ENCODE measurements at places on chromosomes 3 and 15.

DNA sequence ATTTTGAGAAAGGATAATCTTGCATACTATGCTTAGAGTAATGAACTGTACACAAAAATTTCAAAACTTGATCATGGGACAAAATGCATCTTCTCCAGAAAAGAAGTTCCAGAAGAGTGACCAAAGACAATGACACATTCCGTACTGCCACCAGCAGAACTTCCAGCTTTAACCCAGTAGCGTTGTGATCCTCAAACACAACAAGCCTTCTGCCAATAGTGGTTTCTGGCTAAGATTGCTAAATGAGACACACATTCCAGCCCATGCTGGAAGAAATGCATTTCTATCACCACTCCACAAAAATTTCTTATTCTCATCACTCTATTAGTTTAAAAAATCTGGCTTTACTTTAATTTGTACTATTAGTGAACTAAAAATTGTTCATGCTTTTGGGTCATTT is 334.9 kb downstream of the TBC1D5 start:
- DNase-seq = no peak

DNA sequence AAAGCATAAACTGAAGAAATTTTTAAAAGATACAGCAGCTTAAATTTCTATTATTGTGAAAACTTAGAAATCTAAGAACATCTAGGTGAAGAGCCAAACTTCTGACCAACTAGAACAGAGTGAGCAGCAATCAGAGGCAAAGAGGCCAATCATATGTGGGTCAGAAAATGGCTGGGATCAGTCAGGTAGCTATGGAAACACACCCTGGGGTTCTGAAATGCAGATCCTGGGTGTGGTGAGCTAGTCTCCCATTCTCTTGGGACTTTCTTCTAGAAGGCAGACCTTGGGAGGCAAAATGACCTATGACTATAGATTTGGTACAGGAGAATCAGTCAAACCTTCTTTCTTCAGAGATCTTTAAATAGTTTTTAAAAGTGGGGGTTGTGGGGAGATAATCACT is 385.8 kb downstream of the TBC1D5 start:
- DNase-seq = no peak

GRCh38 chr3:105564546-105565288 is 198.0 kb downstream of the ALCAM start:
- DNase-seq = no peak

- no peak for DNase-seq
These were observed 6.6 kb upstream of the MUC4 start for GRCh38 chr3:195818301-195818700.

- DNase-seq = no peak
These were observed 119.3 kb upstream of the NR2E3 start for GRCh38 chr15:71691081-71691457.

- no peak for DNase-seq
These were observed 512.3 kb downstream of the EDEM1 start for GRCh38 chr3:5699811-5700210.

- no peak for DNase-seq
These were observed 74.2 kb upstream of the FNDC3B start for GRCh38 chr3:171965067-171965712.

- DNase-seq = no peak
These were observed 114.7 kb upstream of the FRMD4B start for GRCh38 chr3:69500604-69501003.

GRCh38 chr3:84692261-84692660 is 266.5 kb upstream of the CADM2 start:
- DNase-seq = no peak

- peak; percentile 10 for DNase-seq
These were observed 119.0 kb downstream of the BBX start for GRCh38 chr3:107641572-107642307.

- DNase-seq = no peak
These were observed 30.2 kb downstream of the TM2D3 start for GRCh38 chr15:101621961-101622360.

DNA sequence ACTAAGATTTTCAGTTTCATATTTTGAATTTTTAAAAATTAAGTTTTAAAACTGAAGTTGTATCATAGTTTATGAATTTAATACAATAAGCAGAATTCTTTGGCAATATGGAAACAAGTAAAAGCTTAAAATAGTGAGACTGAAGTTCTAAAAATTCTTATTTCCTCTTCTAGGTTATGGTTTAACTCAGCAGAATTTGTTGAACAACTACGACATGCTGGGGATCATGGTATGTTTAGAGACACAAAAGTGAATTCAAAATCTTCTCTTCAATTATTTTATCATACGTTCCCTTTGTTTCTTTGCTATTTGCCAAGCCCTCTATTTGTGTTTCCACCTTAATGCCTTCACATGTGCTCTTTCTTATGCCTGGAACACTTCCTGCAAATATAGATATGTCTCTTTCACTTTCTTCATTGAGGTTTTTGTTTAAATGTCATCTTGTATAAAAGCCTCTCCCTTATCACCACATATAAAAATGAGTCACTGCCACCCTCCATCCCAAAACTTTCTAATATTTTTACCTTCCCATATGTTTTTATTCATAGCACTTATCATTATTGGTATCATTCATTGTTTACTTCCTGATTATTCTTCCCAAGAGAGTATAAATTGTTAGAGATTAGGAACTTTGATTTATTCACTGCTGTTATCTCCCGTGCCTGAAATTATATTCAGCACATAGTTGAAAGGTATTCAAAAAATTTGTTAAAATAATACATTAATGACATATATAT is 6.4 kb downstream of the SUCNR1 start:
- no peak for DNase-seq

GRCh38 chr3:189188466-189188865 is 16.7 kb downstream of the TPRG1 start:
- no peak for DNase-seq

DNA sequence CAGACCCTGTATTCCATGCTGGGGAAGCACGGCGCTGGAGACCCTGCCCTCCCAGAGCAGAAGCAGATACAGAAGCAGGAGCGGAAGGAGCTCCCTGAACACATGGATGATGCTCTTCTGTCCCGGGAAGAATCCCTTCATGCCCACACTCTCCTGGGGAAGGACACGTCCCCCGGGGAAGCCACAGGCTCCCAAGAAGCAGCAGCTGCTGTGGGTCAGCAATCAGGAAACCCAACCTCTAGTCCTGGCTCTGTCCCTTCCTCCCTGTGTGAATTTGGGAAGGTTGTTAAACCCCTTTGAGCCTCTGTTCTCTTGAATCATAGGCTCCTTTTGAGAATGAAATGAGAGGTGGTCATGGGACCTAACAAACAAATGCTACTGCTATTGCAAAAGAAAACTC is 176.2 kb upstream of the TPM1 start:
- DNase-seq = no peak

GRCh38 chr15:47731230-47731629 is 13.9 kb downstream of the SEMA6D start:
- DNase-seq = no peak

- DNase-seq = no peak
These were observed 463.3 kb upstream of the CCDC54 start for GRCh38 chr3:106913966-106914365.

DNA sequence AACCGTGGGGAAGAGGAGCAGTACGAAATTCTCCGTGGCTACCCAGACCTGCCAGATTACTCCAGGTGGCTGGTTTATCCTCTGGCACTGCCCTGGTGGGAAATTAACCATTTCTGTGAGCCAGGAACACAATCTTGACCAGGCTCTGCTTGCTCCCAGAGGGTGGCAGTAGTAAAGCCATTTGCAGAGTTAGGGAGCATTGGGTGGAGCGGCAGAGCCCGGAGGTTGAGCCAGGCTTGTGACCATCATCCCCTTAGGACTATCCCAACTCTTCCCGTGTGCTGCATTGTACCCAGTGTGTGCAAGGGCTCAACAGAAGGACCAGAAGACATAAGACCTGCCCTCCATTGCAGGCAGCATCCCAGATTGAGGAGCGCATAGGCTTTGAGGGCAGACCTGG is 5.3 kb downstream of the KNG1 start:
- no peak for DNase-seq

GRCh38 chr15:27665002-27665401 is 434.1 kb downstream of the OCA2 start:
- DNase-seq = no peak

DNA sequence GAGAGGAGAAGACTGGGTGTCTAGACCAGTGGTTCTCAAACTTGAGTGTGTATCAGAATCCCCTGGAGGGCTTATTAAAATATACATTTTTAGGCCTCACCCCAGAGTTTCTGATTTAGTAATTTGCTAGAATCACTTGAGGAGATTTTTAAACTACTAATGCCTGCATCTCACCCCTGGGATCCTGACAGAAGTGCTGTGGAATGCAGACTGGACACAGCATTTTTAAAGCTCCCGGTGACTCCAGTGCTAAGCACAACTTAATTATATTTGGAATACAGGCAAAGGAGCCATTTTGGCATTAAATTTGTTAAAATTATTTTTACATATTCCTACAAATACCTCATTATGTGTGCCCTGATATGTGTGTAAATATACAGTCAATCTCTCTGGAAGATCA is 26.7 kb upstream of the COL6A6 start:
- peak; percentile 51 for DNase-seq

GRCh38 chr15:62869116-62869515 is 173.4 kb upstream of the TPM1 start:
- no peak for DNase-seq

DNA sequence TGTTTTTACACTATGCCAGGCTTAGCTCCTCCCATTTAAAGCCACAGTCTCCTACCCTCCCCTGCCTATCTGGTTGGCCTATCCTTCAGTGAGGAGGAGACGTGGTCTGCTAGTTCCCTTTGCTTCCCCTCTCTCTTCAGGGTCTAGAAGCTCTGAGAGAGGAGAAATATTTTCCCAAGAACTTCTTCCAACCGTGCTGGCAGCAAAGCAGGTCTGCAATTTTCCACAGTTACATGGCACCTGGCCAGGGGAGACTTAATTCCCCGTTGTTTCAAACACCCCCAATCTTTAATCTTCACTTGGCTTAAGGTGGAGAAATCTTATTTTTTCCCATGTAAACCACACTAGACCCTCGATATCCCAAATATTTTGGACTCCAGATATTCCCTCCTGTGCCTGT is 149.5 kb upstream of the MCTP2 start:
- DNase-seq = no peak

DNA sequence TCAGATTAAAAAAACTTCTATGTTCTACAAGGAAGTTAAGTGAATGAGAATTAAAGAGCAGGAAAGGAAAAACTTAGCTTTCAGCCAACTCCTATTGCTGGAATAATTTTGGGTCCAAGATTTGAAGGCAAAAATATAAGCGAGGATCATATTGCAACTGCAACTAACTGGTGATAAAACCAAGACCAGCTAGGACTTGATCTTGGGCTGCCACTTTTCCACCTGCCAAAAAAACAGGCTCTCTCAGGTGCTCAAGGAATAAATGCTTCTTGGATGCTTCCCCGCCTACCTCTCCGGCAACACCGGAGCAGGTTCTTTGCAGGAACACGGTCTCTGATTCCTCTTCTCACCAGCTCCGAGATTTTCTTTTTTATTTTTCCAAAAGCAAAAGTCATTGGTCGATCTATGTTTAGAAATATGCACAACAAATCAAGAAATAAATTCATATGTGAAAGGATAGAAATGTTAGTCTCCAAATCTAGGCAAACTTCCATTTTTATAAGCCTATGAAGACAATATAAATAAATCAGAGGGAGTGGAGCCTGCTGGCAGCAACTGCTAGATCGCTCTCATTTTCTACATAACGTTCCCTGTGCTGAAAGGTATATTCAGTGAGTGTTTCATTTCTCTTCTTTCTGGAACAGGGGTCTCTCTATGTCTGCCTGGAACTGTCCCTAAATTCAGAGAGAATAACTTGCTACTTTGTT is 241.9 kb downstream of the NTRK3 start:
- no peak for DNase-seq

- DNase-seq = peak; percentile 41
These were observed 75.3 kb downstream of the HMG20A start for GRCh38 chr15:77495838-77496596.

DNA sequence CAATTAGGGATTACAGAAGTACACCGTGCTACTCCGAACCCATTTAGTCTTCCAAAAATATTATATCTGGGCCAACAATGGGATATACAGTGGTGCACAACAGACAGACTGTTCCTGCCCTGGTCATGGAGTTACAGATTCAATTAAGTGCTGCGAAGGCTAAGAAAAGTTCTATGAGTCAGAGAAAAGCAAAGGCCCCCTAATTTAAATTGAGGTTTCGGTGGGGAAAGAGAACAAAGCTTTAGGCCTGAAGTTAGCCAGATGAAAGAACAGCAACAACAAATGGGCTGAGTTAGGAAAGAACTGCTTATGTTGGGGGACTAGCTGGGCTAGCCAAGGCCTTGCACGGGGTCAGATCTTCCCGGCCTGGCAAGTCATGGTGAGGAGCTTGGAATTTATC is 131.8 kb downstream of the MDFIC2 start:
- no peak for DNase-seq

DNA sequence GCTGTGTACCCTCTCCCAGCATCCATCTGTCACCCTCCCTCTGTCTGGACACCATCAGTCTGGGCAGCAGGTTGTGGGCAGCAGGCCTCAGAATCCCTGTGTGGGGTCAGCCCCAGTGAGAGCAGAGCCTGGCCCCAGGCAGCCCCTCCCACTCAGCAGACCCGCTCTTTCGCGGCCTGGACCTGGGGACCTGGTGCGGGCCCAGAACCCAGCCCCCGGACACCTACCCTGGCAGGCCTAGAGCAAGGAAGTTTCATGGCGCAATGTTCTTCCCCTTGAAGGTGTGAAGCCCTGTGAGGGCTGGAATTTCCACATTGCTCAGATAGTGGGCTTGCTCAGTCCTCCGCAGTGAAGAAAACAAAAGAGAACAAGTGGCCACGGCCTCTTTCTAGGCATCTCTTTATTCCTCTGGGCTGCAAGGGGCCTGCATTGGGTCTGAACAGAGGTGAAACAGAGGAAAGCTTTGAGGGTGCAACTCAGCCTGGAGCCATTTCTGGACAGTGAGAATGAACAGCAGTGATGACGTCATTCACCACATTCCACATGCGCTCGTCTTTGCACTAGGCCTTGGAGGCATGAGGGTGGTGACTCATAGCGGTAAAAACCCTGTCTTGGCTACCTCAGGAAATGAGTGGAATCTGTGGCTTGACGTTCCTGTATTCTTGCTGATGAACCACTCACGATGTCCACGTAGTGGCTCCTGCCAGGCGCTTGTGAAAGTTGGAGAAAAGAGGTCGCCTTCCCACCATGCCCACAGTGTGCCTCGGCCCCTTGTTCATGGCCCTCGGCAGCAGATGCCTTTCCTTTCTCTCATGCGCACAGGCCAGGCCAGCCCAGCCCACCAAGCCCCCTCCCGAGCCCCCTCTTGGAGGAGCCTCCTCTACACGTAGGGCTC is 66.1 kb downstream of the SLC30A4 start:
- DNase-seq = peak; percentile 52

GRCh38 chr15:62912808-62913207 is 129.7 kb upstream of the TPM1 start:
- no peak for DNase-seq

- no peak for DNase-seq
These were observed 62.2 kb downstream of the CDC25A start for GRCh38 chr3:48125886-48126622.

- DNase-seq = no peak
These were observed 153.6 kb upstream of the BHLHE40 start for GRCh38 chr3:4825436-4826236.
